ENCODE measurements at places on chromosomes 5 and 9. TPM values are rescaled to one million over a fixed set of nuclear protein-coding genes. Genes with fewer than 3 reads are reported as not detected.

The CBY3 gene
- total RNA-seq = not detected

The ANGPTL2 gene
- 4.6 TPM for total RNA-seq

The KIAA1958 gene
- 0.89 TPM for total RNA-seq

The PTGER4 gene
- 26.6 TPM for total RNA-seq

The RETREG1 gene
- total RNA-seq = 0.84 TPM

The FCN2 gene
- not detected for total RNA-seq

The CATSPER3 gene
- total RNA-seq = 0.30 TPM

The LSM11 gene
- 2.2 TPM for total RNA-seq

The SPINK4 gene
- total RNA-seq = not detected

The POU5F2 gene
- total RNA-seq = under 0.01 TPM

The IRX2 gene
- total RNA-seq = 2.2 TPM

The C5orf47 gene
- not detected for total RNA-seq

The OBP2A gene
- not detected for total RNA-seq

The STKLD1 gene
- total RNA-seq = not detected

The AGXT2 gene
- not detected for total RNA-seq

The C6 gene
- total RNA-seq = not detected

The NOTCH1 gene
- 9.7 TPM for total RNA-seq

The MTREX gene
- 73.5 TPM for total RNA-seq

The BARHL1 gene
- not detected for total RNA-seq

The GABRA6 gene
- not detected for total RNA-seq

The NREP gene
- total RNA-seq = 51.0 TPM

The HCN1 gene
- total RNA-seq = not detected

The QSOX2 gene
- 20.3 TPM for total RNA-seq

The TBC1D13 gene
- 12.3 TPM for total RNA-seq

The CTNNAL1 gene
- 127 TPM for total RNA-seq

The CTNND2 gene
- total RNA-seq = not detected

The PCDHA6 gene
- total RNA-seq = not detected

The EIF4E1B gene
- not detected for total RNA-seq

The IFNA5 gene
- not detected for total RNA-seq

The IL33 gene
- 0.15 TPM for total RNA-seq

The OR13D1 gene
- not detected for total RNA-seq

The TNFSF8 gene
- total RNA-seq = not detected

The SLU7 gene
- total RNA-seq = 40.2 TPM

The CAAP1 gene
- 12.1 TPM for total RNA-seq

The PPP3R2 gene
- total RNA-seq = not detected

The TEX48 gene
- not detected for total RNA-seq

The ABHD17B gene
- 10.9 TPM for total RNA-seq

The F2RL1 gene
- 20.2 TPM for total RNA-seq

The C5orf58 gene
- not detected for total RNA-seq

The INIP gene
- total RNA-seq = 19.5 TPM

The ORM2 gene
- not detected for total RNA-seq

The SPINK5 gene
- not detected for total RNA-seq

The MZB1 gene
- not detected for total RNA-seq

The SLC6A19 gene
- total RNA-seq = not detected

The LCN1 gene
- not detected for total RNA-seq

The SDHA gene
- total RNA-seq = 98.5 TPM

The TAS2R1 gene
- not detected for total RNA-seq

The RIOK2 gene
- 16.3 TPM for total RNA-seq

The SLC4A9 gene
- not detected for total RNA-seq

The IL9 gene
- total RNA-seq = not detected

The ANKRD33B gene
- 3.7 TPM for total RNA-seq

The C5orf34 gene
- 7.6 TPM for total RNA-seq

The CFAP157 gene
- total RNA-seq = not detected

The RALGPS1 gene
- 0.67 TPM for total RNA-seq

The NR2F1-AS1 gene
- 8.4 TPM for total RNA-seq

The TRIM36 gene
- 1.5 TPM for total RNA-seq

The GLIPR2 gene
- total RNA-seq = 28.7 TPM

The PCDHA9 gene
- not detected for total RNA-seq
